Stomach (tissue), 19 donors: ENCODE measurements at places on chromosomes 7 and 10.

DNA sequence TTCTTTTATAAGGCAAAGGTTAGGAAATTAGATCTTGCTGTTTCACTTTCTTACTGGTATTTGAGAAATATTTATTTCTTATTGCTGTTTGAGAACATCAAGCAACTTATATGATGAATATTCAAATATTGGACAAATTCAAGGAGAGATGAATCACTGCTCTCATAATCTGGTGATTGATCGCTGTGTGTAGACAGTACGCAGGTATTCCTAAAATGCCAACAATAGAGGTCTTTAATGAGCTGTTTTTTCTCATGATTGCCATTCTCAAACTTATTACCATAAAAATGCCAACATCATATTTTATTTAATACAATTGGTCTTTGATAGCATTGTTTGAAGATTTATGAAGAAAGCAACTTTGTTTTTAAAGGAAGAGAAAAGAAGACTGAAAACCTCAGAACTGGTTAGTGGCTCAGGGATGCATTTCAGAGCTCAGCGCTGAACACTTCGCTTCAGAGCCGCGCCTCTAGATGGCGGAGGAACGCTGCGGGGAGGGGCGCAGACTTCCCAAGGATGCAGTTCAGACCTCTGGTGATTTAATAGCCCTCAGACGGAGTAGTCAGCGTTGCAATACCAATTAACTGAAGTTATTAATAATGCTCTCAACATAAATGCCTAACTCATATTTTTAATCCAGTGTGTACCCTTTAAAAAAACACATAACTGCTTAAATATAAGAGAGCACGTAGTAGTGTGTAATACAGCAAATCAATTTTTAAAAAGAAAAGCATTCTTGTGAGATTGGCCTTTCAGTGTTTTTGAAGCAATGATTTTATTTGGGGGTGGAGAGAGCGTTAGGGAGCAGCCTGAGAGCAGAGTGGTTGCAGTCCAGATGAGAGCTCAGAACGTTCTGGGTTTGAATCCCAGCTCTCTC lies 38.5 kb upstream of the STEAP4 start:
- peak; percentile 85 for DNase-seq

DNA sequence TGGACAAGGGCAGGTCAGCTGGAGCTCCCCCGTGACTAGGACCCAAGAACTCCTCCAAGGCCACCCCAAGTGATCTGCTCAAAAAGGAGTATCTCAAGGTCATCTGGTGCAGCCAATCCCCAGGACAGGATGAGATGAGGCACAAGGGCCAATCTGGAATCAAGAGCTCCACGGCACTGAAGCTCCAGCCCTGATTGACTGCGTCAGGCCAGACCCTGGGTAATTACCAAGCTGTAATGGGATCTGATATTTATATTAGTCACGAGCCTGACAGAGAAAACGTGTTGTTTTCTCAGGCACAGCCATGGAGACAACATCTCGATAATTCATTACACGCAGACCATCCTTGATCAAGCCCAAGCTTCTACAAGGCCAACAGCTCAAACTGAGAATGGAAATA lies 4.2 kb downstream of the KCNMA1 start:
- DNase-seq = no peak

DNA sequence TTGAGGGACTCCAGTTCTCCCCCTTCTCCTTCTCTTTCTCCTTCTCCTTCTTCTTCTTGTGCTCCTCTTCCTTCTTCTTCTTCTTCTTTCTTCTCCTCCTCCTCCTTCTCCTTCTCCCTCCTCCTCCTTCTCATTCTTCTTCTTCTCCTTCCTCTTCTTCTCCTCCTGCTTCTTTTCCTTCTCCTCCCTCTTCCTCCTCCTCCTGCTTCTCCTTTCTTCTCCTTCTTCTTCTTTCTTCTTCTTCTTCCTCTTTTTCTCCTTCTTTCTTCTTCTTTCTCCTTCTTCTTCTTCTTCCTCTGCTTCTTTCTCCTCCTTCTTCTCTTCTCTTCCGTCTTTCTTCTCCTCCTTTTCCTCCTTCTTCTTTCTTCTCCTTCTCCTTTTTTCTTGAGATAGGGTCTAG lies 25.6 kb upstream of the LIMK1 start:
- no peak for DNase-seq

DNA sequence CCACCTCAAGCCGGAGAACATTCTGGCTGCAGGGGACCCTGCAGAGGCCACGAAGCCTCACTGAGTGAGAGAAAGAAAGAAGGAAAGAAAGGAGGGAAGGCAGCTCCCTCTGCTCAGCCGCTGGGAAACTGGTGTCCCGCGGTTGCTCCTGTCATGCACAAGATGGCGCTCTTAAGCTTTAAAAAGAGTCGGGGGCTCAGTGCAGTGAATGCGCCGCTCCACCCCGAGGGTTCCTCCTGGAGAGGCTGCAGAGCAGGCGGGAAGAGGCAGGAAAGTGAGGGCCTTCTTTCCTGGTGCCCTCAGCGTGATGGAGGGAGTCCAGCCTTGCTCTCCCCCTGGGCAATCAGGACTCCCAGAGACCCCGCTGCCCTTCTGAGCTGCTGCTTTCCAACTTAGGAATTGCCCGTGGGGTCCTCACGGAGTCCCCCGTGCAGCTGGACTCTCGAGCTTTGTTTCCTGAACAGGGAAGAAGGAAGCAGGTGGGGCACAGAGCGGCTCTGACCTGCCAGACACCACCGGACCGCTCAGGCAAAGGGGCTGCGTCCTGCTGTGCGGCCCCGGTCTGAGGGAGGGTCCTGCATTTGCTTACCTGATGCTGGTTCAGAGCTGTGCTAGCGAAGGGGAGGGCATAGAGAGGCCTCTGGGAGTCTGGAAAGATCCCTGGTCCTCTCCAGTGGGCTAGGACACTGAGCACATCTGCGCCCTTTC lies 141.9 kb upstream of the MKI67 start:
- DNase-seq = no peak

DNA sequence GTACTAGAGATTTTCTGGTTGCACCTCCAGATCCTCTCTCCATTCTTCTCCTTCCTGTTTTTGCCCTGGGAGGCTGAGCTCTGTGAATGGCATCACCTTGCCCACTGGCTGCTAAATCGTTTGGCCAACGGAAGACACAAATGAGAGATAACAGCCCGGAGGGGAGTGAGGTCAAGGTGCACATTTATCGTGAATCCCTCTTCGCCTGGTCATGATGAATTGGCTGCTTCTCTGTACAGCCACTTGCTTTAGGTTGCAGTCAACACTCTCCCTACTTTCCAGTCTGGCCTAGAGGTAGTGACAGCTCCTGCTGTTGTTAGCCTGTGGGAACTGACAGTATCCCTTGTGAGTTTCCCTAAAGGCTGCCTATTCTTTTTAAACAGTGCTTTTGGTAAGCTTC lies 85.4 kb upstream of the CHCHD3 start:
- DNase-seq = no peak

DNA sequence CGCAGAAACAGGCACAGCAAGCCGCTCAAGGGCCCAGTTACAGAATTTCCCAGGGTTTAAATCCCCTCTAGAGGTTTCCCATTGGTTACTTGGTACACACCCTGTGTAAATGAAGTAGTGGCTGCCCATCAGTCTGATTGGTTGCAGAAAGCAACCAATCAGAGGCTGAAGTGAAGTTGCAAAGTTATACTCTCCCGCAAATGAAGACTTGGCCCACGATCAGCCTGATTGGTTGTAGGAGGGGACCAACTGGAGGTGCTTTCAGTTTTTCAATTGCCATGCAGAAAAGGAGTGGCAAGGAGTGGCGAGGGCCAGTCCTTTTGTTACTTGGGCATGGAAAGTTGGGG lies 909.2 kb upstream of the AUTS2 start:
- no peak for DNase-seq

- DNase-seq = no peak
Measured at GRCh38 chr10:129233351-129234148, 233.5 kb upstream of the MGMT start.

GRCh38 chr7:111132833-111133232 lies 41.9 kb downstream of the LRRN3 start:
- DNase-seq = no peak

DNA sequence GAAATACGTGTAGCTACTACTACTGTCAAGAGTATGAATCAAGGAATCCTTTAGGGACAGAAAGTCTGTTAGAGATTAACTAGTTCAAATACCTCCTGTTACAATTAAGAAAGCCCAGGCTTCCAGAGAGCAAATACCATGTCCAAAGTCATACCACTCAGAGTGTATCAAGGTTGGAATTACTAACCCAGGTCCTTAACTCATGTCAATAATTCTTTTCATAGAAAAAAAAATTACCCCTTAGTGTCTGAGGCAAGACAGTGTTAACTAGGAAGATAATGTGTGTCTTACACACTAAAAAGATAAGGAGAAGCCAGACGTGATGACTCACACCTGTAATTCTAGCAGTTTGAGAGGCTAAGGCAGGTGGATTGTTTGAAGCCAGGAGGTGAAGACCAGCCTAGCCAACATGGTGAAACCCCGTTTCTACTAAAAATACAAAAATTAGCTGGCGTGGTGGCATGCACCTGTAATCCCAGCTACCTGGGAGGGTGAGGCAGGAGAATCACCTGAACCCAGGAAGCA lies 423.4 kb downstream of the SORCS1 start:
- DNase-seq = no peak

DNA sequence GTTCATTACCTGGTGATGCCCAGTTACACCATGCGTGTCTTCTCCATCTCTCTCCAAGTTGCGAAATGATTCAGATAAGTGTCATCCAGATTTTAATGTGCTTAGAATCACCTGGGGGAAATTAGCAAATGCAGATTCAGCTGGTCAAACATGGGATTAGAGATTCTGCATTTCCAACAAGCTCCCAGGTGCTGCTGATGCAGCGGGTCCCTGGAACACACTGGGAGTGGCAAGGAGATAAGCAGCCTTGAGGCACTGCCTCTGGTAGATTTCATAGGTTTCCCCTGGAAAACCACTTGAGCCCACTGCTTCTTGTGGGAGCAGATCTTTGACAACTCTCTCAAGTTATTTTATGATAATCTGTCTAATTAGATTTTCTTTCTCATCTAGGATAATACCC lies 196.0 kb upstream of the C7orf33 start:
- no peak for DNase-seq

DNA sequence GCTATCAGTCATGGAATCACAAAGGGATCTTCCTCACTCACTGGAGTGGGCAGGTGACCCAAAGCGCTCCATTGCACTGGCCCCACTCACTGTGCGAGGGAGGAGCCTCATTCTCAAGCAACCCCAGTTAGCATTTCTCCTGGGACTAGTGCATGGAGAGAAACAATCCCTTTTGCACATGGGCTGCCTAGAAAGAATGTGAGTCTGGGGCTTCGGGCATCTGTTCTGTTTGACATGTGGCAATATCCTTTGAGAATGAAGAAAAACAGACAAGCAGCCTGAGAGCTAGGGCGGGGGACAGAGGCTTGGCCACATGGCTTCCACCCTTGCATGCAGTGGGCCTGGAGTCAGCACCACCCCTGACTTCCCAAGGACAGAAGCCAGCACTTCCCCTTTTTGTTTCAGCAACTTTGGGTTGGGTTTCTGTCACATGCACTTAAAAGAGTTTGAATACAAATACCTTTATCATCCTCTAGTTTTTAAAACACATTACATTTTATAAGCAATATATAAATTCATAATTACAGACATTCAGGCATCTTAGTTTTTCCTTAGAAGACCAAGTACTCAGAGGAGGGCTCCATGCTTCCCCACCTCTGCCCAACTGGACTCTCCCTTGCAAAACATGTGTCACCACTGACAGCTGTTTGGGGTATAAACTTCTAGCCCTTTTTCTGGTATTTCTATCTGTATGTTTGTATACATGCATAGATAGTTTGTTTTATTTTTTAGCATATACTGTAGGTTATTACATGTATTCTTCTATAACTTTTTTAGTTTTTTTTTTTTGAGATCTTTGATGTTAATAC lies 73.8 kb downstream of the RBM20 start:
- DNase-seq = peak; percentile 36

GRCh38 chr7:100649826-100650565 lies 6.3 kb downstream of the ACTL6B start:
- DNase-seq = no peak

DNA sequence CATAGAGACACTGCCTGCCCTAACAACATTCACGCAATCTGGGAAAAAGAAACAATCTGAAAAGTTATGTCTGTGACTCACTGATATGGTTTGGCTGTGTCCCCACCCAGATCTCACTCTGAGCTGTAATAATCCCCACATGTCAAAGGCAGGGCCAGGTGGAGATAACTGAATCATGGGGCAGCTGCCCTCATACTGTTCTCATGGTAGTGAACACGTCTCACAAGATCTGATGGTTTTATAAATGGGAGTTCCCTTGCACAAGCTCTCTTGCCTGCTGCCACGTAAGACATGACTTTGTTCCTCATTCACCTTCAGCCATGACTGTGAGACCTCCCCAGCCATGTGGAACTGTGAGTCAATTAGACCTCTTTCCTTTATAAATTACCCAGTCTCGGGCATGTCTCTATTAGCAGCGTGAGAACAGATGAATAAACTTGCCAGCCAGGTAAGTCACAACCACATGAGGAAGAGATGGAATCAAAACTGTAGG lies 341.5 kb upstream of the AOAH start:
- peak; percentile 16 for DNase-seq

GRCh38 chr7:98175260-98175940 lies 35.8 kb upstream of the BHLHA15 start:
- DNase-seq = no peak

- no peak for DNase-seq
Measured at GRCh38 chr7:124781907-124782734, 16.5 kb upstream of the GPR37 start.

- no peak for DNase-seq
Measured at GRCh38 chr10:30075481-30075880, 16.1 kb upstream of the JCAD start.

DNA sequence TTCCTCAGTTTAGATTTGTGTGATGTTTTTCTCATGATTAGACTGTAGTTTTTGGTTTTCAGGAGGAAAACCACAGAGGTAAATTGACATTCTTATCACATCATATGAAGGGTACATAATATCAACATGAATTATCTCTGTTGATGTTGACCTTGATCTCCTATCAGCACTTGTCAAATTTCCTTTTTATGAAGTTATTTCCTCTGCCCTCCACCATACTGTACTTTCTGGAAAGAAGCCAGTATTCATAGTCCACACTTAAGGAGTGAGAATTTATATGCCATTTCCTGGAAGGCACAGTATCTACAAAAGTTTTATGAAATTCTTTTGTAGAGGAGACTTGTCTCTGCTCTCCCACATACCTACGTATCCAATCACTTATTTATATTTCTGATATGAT lies 807.2 kb upstream of the MBL2 start:
- DNase-seq = no peak

DNA sequence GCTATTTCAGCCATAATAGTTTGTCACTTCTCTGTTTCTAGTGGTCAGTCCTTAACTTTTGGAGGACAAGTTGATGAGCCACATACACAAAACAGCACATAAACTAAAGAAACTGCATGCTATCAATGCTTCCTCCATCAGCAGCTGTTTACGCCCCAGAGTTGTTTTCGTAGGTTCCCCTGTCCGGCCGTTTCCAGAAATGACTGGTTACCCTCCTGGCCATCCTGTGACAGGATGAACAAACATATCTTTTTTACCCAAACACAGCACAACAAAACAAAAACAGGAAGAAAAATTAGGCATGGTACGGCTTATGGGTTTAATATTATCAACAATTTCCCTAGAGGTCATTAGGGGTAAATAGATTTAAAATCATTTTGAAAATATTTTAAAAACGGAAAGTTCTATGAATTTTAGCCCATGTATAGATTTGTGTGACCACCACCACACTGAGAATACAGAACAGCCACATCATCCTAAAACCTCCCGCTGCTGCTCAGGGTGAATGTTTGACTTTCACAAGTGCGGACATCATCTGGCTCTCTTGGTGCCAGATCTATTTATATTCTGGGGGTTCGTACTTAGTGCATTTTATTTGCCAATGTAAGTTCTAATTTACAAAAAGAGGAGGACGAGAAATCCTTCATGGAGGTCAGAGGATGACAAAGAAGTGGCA lies 74.8 kb downstream of the HIPK2 start:
- peak; percentile 25 for DNase-seq

GRCh38 chr7:90596671-90597562 lies 796 bp downstream of the CDK14 start:
- peak; percentile 66 for DNase-seq
